Right lung (tissue), 10 donors: ENCODE measurements at places on chromosomes 16 and 17. TPM values are rescaled to one million over a fixed set of nuclear protein-coding genes. Genes with fewer than 3 reads are reported as not detected.

- DNase-seq: no peak
These were observed 69.3 kb downstream of the GNAO1 start for GRCh38 chr16:56260378-56261160.

- no peak for DNase-seq
These were observed 25.5 kb upstream of the MYO15B start for GRCh38 chr17:75561927-75562603.

- no peak for DNase-seq
These were observed 32.4 kb downstream of the TIMM22 start for GRCh38 chr17:1029196-1029921.

Gene PRDM7
- 0.14 TPM for polyA plus RNA-seq

DNA sequence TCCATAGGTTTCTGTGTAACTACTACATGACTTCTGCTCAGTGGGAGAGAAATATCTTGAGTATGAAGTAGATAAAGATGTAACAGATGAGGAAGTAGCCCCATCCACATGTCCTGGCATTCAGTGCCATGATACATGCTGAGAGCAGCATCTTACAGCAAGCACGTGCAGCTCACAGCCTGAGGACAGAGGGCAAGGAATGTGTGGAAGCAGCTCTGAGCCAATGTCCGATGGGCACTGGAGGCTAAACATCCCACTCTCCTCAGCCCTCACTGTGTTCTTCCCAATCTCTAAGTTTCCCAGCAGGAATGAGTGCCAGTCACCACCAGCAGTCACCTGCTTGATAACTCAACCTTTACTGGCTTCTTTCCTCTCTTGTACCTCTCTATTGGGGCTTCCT, 40.4 kb downstream of the CFDP1 start:
- DNase-seq: no peak

Gene ATP2A3
- polyA plus RNA-seq: 9.6 TPM
